ENCODE measurements at places on chromosomes 7 and 10.

- no peak for DNase-seq
Measured at GRCh38 chr7:51244885-51245284, 71.7 kb downstream of the COBL start.

DNA sequence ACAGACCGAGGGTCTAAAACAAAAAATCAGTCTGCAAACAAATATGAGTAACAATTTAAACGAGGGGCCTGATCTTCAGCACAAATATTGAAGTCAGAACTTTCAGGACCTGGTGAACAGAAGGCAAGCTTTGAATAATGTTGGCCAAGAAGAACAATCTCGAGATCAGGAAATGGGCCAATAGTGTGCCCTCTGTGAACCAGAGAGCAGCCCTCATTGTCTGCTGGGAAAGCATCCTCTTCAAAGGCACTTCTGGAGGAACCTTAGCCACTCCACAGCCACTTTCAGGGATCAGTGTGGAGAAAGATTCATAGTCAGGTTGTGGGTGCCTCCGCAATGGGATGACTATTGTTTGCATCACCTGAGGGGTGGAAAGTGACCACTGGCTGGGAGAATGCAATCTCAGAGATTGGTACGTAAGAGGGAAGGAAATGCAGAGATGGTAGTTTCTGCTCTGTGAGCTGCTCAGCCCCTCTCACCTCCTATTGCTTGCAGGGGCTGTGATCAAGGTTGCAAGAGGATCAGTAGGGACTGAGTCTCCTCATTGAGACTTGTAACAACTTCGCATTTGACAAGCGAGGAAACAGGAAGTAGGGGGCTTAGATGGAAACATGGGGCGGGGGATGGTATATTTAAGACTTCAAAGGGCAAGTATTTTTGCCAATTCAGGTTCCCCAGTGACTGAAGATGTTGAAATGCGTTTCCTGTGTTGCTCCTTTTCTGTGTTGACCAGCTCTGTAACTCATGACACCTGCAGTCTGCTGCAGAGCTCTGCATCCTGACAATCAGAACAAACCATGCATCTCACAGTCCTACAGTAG lies 28.4 kb upstream of the IFRD1 start:
- peak; percentile 27 for DNase-seq

DNA sequence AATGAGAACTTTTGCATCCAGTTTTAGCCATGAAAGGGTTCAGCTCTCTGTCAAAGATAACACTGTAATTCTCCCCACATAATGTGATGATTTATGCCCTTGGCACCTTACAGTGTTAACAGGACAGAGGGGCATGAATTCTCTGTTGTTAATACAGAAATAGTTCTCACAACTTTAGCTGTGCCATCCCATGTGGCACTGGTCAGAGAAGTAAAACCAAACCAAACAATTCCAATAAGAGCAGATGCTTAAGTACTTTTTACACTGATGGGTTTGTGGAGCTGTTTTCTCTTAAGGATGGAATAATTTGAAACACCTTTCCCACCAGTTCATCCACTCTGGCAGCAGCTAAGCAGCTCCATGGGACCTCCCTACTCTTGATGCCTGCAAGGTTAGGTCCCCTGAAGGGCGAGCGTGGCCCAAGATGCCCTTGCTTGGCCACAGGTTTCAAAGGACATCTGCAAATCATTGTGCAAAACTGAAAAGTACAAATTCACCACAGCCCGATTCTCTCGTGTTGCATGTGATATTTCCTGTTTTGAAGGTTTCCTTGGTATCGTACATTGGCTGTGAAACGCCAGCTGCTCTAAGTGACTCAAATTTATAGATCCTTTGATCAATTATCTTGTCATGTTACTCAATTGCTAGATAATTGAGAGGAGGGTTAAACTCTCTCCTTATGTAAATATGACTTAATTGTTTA lies 82.5 kb upstream of the CREB5 start:
- no peak for DNase-seq

GRCh38 chr10:124145109-124145870 lies 51.9 kb upstream of the CHST15 start:
- peak; percentile 69 for DNase-seq

- no peak for DNase-seq
Measured at GRCh38 chr10:132458586-132459300, 61.7 kb downstream of the PWWP2B start.

DNA sequence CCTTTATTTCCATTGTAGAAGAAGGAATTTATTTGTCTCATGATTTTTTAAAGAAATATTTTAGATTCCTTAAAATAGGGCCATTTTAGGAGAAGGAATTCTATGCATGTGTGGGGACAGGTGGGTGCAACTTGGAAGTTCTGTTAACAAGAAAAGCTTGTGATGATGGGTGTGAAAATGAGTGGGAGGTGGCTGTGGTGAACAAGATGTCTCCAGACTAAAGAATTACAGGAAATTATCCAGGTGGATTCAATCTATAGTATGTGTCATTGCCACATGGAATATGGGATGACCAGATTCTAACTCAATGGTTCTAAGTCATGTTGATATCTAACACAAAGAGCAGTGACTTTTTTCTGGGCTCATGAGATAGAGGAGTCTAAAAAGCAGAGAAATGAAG lies 229.6 kb upstream of the IGFBP3 start:
- no peak for DNase-seq

- DNase-seq, result peak; percentile 52
Measured at GRCh38 chr10:6667679-6668270, 87.7 kb upstream of the PRKCQ start.

- no peak for DNase-seq
Measured at GRCh38 chr10:26441491-26442214, 3.5 kb downstream of the APBB1IP start.

- no peak for DNase-seq
Measured at GRCh38 chr7:38907066-38907465, 1.9 kb downstream of the VPS41 start.

DNA sequence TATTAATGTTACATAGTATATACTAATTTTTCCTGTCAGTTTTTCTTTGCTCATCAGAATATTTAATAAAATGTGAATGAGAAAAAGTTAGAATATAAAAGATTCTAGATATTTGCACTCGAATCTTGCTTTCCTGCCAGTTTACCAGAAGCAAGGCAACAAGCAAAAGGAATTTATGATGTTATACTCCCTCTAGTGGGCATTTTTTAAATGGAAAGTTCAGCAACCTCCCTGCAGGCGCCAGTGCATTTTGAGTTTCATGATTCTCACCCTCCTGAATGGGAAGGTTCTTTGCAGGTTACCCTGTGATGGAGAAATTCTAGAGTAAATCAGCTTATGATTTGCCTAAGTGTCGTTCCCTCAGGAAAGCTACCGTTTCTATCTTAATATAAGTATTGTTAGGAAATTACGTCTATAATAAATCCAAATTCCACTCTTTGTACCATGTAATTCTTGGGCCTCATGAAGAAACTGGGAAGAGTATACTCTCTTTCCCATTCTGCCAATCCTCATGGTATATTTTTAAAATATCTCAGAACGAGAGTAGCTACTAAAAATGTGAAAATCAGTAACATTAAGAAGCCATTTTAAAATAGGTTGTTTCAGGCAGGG lies 350.0 kb downstream of the CRPPA start:
- peak; percentile 55 for DNase-seq

DNA sequence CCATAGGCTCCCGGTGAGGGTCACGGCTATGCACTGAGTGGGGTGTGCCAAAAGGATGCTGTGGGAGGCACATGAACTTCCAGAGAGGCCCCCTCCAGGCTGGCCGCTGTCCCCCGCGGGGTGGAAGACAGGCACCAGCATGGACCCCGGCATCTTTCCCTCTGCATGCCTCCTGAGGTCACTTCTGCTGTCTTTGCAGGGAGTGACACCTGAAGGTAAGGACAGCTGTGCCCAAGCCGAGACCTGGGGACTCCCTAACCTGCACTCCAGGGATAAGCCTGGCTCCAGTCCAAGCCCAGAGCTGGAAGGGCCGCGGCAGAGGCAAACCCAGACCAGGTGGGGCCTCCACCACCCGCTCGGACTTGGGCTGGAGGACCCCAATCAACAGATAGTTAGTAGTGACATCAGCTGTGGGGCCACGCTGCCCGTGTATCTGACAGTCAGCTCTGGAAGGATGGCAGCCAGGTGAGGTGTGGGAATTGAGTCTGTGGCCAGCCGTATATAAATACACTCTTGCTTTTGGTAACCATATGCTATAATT lies 340.7 kb upstream of the MKI67 start:
- DNase-seq, result no peak

DNA sequence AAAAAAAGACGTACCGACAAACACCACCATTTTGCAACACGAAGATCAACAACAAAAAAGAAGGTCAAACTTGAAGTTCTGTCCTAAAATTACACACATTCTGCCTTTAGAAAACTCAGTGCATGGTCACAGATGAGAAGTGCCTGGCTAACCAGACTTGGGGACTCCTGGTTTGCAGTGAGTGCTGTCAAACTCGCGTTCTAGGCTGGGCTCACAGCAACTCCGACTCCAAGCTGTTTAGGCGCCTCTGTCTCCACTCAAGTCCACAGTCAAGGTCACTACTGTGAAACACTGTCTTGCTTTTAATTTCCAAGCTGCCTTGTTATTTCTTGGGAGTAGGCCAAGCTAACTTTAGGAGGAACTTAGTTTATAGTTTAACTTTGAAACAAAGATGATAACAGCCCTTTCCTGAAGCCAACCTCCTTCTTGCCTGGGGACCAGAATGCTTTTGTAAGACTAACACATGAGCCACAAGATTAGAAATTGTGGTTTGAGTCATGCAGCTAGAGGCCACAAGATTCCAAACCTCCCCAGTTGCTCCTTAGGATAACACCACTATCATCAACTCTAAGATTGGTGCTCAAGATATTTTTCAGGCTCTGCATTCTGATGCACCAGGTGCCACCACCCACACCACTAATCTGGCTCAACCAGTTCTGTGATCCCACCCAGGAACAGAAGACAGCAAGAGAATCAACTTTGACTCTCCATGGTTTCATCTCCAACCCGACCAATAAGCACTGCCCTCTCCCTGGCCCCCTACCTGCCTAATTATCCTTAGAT lies 1.1 kb upstream of the DNAAF5 start:
- peak; percentile 9 for DNase-seq

GRCh38 chr10:110684800-110685446 lies 40.8 kb downstream of the RBM20 start:
- no peak for DNase-seq

- DNase-seq, result no peak
Measured at GRCh38 chr10:11886851-11887250, 63.7 kb downstream of the PROSER2 start.

DNA sequence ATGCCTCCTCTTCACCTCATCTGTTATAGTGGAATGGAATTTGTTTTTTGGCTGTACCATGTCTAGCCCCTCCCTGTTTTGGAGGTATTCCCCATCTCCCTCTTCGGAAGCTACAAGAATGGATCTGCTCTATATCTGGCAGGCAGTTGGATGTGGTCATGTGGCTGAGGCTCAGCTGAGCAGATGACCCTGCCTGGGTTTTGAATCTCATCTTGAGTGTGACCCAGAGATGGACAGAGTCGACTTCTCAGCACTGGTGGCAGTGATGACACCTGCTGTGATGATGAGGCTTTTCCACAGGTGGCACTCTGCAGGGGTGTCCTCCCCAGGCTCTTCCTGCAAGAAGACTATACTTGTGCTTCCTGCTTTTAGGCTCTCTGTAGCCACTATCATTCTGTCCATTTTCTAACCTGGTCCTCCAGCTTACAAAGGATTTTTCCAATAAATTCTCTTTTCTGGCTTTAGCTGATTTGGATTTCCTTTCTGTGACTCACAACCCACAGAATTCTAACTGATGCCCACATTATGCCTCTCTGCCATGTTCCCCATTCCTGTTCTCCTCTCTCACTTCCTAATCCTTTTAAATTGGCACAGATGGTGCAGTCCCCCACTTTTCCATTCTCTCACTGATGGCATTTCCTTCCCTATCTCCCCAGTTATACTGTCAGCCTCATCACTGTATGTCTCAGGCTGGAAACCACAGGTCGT lies 7.5 kb upstream of the ARHGAP22 start:
- no peak for DNase-seq

- DNase-seq, result peak; percentile 35
Measured at GRCh38 chr7:94239661-94240234, 154.9 kb upstream of the COL1A2 start.

- peak; percentile 60 for DNase-seq
Measured at GRCh38 chr7:104914421-104914820, 99.6 kb upstream of the KMT2E start.

DNA sequence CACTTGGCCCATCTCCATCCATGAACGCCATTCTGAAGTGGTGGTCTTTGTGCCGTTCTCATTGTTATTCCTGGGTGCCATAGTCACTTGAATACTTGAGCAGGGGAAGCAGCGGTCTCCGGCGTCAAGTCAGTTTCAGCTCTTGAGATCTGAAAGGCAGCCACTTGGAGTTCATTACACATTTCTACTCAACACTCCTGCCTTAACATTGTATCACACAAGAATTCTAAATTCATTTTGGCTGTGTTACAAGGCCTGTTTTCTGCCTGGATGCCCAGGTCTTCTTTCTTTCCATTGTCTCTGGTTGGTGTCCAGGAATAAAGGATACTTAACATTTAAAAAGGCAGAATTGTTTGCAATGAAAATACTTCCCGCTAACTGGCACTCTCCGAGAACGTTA lies 69.0 kb upstream of the RAB11FIP2 start:
- DNase-seq, result no peak

- DNase-seq, result no peak
Measured at GRCh38 chr7:22759721-22760120, 32.7 kb downstream of the IL6 start.

GRCh38 chr10:5544216-5544805 lies 19.6 kb downstream of the CALML3 start:
- peak; percentile 7 for DNase-seq

DNA sequence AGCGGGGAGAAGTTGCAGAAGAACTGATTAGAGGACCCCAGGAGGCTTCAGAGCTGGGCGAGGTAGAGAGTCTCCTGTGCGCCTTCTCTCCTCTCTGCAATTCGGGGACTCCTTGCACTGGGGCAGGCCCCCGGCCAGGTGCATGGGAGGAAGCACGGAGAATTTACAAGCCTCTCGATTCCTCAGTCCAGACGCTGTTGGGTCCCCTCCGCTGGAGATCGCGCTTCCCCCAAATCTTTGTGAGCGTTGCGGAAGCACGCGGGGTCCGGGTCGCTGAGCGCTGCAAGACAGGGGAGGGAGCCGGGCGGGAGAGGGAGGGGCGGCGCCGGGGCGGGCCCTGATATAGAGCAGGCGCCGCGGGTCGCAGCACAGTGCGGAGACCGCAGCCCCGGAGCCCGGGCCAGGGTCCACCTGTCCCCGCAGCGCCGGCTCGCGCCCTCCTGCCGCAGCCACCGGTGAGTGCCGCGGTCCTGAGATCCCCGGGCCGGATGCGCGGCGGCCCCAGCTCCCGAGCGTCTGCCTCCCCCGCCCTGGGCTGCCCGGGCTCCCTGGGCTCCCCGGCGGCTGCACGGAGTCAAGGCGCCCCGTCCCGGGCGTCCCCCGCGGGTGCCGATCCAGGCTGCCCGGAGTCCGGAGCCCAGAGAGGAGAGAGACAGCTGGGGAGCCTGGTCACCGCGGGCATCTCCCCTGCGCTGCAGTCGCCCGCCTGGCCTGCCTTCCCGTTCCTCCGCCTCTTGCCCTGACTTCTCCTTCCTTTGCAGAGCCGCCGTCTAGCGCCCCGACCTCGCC lies at the start of gene PLAU:
TSS of gene PLAU (plus strand) at position 369 of the 789 bp plus-strand sequence. CDS start 424 bp downstream, outside the sequence.
- DNase-seq, result peak; percentile 63

GRCh38 chr7:46774515-46774914 lies 807.4 kb downstream of the TNS3 start:
- DNase-seq, result no peak

All from femur (tissue), 1 donor.